ENCODE measurements at places on chromosomes 7 and 10. TPM values are rescaled to one million over a fixed set of nuclear protein-coding genes. Genes with fewer than 3 reads are reported as not detected.

SH2D4B gene
- not detected for total RNA-seq

FFAR4 gene
- total RNA-seq = not detected

ZNF853 gene
- total RNA-seq = not detected

GRCh38 chr7:124924906-124925305 is 4.7 kb downstream of the POT1 start:
- H3K36me3 ChIP-seq = peaks cover 21% of the 10 kb centered on the region
- H3K27me3 ChIP-seq = no peaks in the 10 kb centered on the region
- no peak overlapping the region for H3K4me3 ChIP-seq

- no peak overlapping the region for H3K4me3 ChIP-seq
- H3K27ac ChIP-seq = no peak overlapping the region
- DNase-seq = no peak
- H3K4me1 ChIP-seq = no peaks in the 10 kb centered on the region
Measured at GRCh38 chr10:24118246-24118645, 90.7 kb upstream of the KIAA1217 start.

DNA sequence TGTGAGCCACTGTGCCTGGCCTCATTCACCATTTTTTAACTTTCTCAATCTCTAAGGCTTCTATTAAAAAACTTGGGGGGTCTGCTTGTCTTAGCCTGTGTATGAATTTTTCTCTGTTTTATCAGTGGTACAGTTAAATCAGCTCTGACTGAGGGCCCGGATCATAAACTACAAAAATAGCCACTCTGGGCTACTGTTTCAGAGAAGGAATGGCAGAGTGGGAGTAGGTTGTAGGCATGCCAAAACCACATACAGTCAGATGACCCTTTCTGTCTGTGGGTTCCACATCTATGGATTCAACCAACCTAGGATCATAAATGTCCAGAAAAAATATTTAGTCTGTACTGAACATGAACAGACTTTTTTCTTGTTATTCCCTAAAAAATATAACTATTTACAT is 21.3 kb downstream of the TBC1D12 start:
- H3K4me3 ChIP-seq = no peak overlapping the region
- no peak for DNase-seq
- H3K27me3 ChIP-seq = no peaks in the 10 kb centered on the region

GRCh38 chr7:37212556-37212955 is 236.1 kb downstream of the ELMO1 start:
- no peak overlapping the region for H3K27ac ChIP-seq
- no peaks in the 10 kb centered on the region for H3K27me3 ChIP-seq
- no peaks in the 10 kb centered on the region for H3K36me3 ChIP-seq
- no peak for DNase-seq
